Activated T-cell treated with anti-CD3 and anti-CD28 coated beads for 48 hours (primary cell): ENCODE measurements at places on chromosomes 5 and 9.

GRCh38 chr9:109022873-109023272, 9.6 kb upstream of the CTNNAL1 start:
- no peak for DNase-seq

DNA sequence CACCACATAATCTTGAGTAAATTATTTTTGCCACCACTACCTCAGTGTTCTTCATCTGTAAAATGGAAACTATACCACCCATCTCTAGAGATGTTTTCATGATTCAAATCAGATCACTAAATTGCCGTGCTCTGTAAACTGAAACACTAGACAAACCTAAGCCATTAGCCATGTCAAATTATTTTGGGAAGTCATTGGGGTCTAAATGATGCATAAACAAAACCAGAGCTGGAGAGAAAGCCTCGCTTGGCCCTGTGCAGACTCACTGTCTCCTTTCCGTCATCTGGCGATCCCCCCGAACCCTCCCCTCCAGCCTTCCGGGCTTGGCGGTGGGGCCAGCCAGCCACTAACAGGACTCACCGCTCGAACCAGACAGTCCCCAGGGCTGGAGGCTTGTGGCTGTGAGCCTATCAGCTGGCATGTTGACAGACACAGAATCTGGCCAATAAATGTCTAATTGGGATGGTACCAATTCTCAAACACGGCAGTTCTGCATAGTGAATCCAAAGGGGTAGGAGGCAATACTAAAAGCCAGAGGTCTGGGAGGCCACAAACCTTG, 256.5 kb downstream of the SEC61B start:
- DNase-seq: no peak

DNA sequence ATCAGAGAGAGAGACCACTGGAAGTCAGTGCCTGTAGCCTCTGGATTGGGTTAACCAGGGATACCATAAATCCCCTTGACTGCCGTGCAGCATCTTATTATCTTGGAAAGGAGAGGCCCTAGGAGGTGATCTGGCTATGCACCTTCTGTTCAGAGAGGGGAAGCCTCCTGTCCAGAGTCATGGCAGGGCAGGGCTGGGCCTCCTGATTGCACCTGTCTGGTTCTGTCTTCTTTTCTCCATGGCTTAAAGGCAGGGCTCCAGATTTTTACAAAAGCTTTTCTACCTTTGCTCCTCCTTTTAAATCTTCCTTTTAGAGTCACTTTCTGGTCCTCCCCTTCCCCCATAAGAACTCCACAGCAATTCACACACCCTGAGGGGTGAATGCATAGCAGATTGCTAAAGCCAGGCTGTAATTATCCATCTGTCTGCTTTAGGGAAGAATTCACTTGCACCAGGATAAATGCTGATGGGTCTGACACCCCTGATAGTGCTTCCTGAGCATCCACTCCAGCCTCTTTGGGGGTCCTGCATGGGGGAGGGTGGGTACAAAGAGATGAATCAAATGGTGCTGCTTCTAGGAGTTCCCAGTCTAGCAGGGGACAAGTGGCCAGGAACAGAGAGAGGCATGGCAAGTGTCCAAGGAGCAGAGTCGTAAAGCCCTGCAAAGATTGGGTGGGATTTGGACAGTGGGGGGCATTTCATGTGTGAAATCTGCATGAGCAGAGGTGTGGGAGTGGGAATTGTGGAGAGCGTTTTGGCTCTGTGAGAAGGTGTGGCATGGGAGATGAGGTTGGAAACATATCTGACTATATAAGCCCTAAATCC, 141.3 kb upstream of the ALDH1B1 start:
- DNase-seq: no peak

- DNase-seq: no peak
Observed at GRCh38 chr9:134515026-134515821, 126.4 kb upstream of the COL5A1 start.

DNA sequence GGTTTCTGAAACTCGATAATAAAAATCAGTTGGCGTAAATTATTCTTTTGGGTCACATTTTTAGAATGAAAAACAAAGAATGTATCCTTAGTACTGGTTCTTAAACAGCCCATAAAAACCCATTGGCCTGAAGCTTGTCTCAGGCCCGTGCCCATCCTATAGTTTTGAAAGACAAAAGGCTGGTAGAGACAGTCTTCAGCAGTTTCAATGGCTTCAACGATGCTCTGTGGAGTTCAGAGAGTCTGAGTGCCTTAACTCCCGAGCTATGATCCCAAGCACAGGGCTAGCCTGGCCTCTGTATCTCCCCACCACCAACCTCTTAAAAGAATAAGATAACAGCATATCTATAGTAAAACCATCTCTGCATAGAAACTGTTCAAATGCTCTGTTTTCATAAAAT, 595.0 kb downstream of the CDH12 start:
- no peak for DNase-seq

DNA sequence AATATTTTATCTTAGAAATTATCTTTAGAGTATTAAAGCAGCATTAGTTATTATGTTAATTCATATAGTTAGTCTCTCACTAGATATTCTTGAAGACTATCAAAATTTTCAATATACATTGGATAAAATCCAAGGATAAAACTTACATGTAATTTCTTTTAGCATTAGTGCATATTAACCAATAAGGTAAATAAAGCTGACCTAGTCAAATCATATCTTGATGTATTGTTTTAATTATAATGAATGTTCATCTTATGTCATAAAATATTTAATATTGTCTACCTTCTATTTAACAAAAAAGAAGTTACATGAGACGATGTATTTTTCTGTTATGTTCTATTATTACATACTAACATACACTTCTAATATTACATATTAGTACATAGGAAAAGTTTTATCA, 301.7 kb upstream of the DAB2 start:
- DNase-seq: no peak

GRCh38 chr5:150058480-150059126, 27.8 kb downstream of the CSF1R start:
- no peak for DNase-seq

DNA sequence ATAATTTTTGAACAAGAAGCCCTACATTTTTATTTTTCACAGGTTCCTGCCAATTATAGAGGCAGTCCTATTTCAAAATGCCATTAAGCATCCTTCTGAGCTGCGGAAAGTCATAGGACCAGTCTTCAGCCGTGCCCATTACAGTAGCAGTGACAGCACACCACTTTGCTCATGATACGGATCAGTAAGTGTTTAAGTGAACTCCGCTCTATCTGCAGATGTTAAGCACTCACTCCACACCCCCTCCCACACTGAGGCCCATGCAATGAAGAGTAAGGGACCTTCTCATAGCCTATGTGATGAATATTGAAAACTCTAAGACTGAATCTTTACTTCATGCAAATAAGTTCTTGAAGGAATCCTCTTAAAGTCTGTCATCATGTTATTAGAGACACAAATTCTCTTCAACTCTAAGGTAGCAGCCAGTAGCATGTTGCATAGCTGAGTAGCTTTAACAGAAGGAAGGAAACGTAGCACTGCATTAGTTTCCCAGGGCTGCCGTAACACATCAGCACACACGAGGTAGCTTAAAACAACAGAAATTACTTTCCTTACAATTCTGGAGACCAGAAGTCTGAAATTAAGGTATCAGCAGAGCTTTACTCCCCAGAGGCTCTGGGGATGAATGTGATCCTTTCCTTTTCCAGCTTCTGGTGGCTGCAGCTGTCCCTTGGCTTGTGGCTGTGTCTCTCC, 20.3 kb upstream of the TAF11L2 start:
- DNase-seq: no peak

GRCh38 chr9:137607141-137607857, 1.8 kb downstream of the ARRDC1 start:
- DNase-seq: no peak

DNA sequence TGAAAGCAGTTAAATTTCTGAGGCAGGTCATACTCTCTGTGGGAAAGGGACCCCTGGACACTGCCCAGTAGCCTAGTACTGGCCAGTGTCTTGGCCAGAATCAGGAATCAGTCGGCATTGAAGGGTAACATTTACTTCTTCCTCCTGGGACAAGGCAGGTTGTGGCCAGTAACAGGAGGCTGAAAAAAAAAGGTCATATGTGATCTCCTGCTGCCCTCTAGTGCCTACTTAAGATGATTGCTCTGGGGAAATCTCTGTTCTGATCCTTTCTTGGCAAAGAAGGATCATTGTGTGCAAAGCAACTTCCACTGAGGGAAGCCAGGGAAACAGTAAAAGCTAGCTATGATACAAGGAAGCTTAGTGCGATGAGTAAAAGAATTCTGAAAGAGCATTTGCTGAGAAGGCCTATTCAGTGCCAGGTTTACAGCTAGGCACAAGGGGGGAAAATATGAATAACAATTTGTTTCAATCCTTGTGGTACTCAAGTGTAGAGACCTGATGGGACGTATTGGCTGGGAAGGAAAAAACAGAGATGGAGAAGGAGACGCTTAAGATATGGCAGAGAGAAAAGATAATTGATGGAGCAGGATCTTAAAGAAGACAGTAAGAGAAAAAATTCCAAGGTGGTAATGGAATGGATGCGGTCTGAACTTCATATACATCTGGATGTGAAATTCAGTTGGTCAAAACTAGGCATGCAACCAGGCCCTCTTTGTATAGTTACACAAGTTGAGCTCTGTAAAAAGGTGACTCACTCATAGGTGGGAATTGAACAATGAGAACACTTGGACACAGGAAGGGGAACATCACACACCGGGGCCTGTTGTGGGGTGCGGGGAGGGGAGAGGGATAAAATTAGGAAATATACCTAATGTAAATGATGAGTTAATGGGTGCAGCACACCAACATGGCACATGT, 25.8 kb upstream of the TRIM32 start:
- no peak for DNase-seq

- no peak for DNase-seq
Observed at GRCh38 chr5:40937075-40937474, 27.8 kb downstream of the C7 start.

DNA sequence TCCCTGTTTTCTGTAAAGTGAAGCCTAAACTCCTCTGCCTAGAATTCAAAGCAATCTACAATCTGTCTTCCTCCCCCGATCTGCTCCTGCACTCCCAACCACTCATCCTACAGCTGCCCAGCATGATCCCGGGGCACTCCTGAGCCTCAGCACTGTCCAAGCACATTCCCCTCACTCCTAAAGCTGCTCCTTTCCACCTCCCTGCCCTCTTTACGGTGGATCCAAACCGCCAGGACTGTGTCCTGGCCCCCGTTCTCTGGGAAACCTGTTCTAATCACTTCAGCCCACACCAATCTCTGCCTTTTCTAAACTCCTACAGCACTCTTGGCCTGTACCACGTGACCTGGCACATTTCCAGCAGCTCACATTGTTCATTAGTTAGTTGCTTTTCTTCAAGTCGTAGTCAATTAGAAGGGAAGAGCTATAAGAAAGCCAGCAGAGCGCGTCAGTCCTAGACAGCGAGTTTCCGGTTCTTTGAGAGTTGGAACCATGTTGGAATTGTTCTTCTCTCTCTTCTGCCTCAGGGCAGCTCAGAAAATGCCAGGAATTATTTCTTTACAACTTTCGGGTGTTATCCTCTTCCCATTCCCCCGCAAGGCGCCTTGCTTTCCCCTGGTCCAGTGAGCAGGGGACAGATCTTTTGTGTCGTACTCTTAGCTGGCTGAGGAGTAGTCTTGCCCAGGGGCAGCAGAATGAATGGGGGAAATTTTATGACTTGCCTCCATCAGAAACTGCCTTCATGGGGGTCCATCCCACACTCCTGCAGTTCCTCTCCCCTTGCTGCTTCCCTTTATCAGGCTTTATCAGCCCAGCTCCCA, 60.7 kb downstream of the NRG2 start:
- DNase-seq: no peak

- no peak for DNase-seq
Observed at GRCh38 chr5:142167458-142167857, 58.9 kb downstream of the NDFIP1 start.

DNA sequence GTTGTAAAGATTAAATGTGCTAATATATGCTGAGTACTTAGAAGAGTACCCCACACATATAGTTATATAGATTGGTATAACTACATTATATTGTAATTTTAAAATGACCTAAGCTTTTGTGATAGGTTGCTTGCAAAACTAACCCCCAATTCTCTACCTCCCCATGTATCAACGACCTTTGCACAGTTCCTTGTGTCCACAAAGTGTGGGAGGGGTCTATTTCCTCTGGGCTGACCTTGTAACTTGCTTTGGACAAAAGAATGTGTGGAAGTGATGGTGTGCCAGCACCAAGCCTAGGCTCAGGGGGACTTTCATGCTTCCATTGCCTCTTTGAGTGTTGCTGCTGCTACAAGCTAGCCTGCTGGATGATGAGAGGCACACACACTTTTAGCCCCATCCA, 20.6 kb downstream of the C5 start:
- DNase-seq: no peak

DNA sequence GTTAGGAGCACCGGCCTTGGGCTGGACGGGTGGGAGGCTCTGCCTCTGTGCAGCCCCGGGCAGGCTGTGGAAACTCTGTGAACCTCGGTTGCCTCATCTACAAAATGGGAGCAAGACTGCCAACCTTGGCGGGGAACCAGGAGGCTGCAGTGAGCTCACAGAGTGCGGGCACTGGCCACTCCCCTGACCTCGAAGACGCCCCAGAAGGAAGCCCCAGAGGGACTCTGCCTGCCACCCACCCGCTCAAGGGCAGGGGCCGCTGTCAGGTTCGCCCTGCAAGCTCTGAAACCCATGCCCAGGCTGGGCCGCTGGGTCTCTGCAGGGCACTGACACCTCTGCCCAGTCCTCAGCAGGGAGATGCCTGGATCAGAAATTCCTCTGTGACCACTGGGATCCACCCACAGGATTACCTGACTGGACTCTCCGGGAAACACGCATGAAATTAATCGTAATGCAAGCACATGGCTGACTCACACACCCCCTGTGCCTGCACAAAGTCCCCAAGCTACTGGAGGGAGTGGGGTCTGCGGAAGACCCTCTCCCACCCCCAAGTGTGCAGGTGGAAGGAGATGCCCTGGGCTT, 7.4 kb downstream of the CCDC187 start:
- no peak for DNase-seq

DNA sequence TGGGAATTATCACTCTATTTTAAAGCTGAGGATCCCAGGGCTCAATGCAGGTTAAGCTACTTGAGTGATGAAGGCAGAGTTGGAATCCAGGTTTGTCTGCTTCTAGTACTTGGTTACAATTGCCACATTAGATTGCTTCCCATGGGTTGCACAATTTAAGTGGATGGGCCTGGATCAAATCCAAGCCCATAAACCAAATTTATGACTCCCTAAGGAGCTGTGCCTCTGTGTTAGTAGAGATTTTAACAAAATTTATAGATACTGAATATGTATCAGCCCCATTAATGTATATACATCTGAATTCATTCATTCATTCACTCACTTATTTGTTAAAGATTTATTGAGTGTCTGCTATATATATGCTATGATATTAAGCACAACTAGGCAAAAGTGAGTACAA, 332.3 kb upstream of the KLF9 start:
- no peak for DNase-seq

GRCh38 chr9:13351778-13352386, 72.4 kb upstream of the MPDZ start:
- DNase-seq: no peak

- DNase-seq: no peak
Observed at GRCh38 chr9:5563886-5564285, 53.6 kb downstream of the PDCD1LG2 start.

DNA sequence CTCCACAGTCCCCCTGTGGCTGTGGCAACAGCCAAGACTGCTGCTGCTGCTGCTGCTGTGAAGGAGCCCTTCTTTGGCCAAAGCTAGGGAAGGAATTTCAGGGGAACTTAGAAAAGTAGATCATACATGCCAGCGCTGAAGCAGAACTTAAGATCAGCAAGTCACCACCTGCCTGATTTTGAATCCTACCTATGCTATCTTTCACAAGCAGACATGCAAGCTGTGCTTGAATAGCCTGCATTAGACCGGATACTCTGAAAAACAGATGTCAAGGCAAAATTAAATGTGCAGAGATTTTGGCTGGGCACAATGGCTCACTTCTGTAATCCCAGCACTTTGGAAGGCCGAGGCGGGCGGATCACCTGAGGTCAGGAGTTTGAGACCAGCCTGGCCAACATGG, 99.3 kb upstream of the ZNF366 start:
- DNase-seq: no peak
